ENCODE measurements at places on chromosomes 7 and 10. TPM values are rescaled to one million over a fixed set of nuclear protein-coding genes. Genes with fewer than 3 reads are reported as not detected.

DNA sequence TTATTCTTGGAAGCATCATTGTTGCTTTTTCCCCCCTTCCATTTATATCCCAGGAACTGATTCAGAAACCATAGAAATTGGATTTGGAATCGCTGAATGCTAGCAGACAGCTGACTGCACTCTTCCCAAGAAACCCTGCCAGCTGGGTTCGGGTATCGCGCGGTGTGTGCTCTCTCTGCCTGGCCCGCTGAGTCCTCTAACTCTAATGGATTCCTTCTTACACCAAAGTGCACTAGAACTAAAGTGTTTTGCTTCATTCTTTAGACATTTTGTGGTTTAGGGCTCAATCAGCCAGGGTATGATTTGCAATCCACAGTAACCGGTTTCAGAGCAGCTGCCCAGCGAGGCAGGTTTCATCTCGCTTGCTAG lies 92.2 kb downstream of the EGFR start:
- H3K4me3 ChIP-seq = no peak overlapping the region
- H3K27me3 ChIP-seq = no peaks in the 10 kb centered on the region
- H3K36me3 ChIP-seq = no peaks in the 10 kb centered on the region
- no peak overlapping the region for H3K27ac ChIP-seq
- no peak for DNase-seq
- peaks cover 59% of the 10 kb centered on the region for H3K4me1 ChIP-seq

DNA sequence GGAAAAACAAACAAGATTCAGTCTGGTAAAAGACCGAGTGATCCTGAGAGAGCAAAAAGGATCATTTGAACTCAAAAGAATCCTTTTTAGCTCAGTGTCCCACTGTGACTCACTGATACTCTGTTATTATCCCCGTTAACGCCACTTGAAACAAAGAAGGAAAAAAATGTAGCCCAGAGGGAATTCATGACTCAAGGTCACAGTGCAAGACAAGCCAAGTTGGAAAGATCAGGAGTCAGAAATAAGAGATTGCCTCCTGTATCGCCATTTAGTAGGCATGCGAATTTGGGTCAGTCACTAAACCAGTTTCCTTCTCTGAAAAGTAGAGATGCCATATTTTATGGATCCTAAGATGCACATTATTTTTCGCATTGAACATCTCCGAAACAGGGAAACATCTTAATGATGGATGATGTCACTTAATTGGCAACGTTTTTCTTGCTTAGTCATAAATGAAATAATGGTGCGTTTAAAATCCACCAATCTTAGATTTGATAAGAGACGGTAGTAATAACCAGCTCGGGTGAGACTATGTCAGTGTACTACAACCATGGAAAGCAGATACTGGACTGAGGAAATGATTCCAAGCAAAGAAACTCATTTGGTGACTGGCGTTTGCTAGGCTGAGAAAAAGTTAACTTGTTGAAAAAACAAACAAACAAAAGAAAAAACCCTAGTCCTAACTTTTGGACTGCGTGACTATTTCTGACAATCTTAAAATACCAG lies 502.0 kb upstream of the CELF2 start:
- H3K27me3 ChIP-seq = no peaks in the 10 kb centered on the region
- no peaks in the 10 kb centered on the region for H3K4me1 ChIP-seq
- DNase-seq = no peak
- no peaks in the 10 kb centered on the region for H3K36me3 ChIP-seq
- H3K4me3 ChIP-seq = no peak overlapping the region

DNA sequence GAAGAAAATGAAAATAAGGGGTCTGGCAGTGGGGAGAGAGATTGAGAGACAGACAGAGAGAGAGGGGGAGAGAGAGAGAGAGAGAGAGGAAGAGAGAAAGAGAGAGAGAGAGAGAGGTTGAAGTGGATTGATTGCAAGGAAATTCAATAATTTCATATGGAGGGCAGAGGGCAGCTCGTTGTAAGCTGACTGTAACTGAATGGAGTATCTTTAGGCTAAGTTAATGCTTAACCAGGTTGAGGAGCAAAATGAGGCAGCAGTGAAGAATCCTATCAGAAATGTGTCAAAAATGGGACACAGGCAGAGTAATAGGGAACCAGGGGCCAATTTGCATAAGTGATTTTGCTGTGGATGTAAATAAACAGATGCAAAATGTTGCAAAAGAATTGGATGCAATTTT lies 21.0 kb downstream of the BLNK start:
- H3K4me3 ChIP-seq = no peak overlapping the region
- peaks cover 30% of the 10 kb centered on the region for H3K4me1 ChIP-seq
- H3K27me3 ChIP-seq = no peaks in the 10 kb centered on the region
- no peak overlapping the region for H3K27ac ChIP-seq

DNA sequence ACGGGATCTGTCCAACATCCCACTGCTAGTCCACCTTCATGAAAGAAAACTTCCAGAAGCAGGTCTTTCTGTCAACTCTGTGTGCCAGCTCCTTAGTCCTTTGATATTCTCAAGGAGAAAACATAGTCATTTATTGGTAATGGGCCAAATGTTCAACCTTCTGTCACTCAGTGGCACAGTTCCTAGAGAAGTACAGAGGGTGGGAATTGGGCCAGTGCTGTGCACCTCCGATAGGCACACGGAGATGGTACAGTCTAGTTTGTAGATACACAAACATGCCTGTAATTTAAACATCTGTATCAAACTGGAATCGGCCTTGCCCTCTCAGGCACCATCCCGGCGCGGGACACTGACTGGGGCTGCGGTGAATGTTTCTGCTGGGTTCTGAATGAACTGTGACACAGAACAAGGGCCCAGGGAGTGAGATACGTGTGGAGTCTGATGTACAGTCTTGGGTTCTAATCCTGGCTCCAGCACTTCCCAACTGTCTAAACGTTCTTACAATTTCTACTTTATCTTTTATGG lies 213.9 kb upstream of the SHH start:
- no peak overlapping the region for H3K27ac ChIP-seq
- H3K36me3 ChIP-seq = no peaks in the 10 kb centered on the region

DNA sequence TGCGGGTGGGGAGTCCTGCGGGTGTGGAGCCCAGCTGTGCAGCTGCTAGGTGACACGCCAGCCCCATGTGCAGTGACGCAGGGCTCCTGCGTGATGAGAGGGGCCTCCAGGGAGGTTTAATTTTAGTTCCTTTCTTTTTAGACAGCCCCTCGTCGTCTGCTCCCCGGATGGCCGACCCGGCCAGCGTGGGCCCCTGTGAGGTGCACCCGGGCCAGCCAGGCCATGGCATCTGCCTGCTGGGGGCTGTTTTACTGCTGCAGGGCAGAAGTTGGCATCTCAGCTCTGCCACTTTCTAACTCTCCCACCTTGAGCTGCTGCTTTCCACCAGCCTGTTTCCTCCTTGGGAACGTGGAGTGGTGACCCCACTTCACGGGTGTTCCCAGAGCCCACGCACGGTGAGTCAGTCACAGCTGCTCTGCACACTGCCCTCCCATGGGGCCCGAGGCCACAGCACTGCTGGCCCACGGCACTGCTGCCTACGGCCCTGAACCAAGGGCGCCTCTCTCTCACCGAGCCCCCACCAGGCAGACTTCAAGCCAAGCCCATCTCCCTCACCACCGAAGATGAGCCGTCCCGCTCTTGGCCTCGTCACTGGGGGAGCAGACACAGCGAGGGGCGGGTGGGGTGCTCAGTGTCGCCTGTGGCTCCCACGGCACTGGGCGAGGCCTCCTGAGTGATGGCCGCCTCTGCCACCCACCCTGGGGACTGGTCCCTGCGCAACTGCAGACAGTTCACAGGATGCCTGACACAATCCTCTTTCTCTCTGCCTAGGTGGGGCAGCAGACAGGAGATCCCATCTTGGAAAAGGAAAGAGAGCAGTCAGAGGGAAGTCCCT lies 21.3 kb downstream of the CYP2W1 start:
- no peak overlapping the region for H3K4me3 ChIP-seq
- H3K36me3 ChIP-seq = peaks cover 45% of the 10 kb centered on the region
- H3K27me3 ChIP-seq = no peaks in the 10 kb centered on the region
- peaks cover 15% of the 10 kb centered on the region for H3K4me1 ChIP-seq

GRCh38 chr7:96026611-96027010 lies 254.3 kb downstream of the DYNC1I1 start:
- H3K27ac ChIP-seq = no peak overlapping the region
- H3K27me3 ChIP-seq = no peaks in the 10 kb centered on the region
- DNase-seq = no peak
- H3K36me3 ChIP-seq = no peaks in the 10 kb centered on the region
- no peak overlapping the region for H3K4me3 ChIP-seq

CALCR gene
- not detected for total RNA-seq

OR2A42 gene
- total RNA-seq = not detected

PLEKHS1 gene
- 13.8 TPM for total RNA-seq
